Neural crest cell (in vitro differentiated cells): ENCODE measurements at places on chromosomes 7 and 10.

DNA sequence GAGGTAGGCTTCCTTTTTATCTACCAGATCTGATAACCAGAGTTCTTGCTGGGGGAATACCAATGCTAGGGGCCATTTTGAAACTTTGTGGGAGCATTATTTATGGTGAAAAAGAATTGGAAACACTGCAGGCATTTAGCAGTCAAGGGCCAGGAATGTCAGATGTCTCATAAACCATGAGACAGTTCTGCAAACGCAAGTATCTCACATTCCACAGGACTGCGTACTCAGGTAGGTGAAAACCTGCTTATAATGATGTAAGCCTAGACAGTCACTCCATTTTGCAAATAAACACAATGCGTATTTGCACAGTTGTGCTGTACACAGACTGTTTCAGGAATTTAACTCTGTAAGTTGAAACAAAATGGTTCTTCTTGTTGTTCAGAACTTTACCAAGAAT, 33.9 kb downstream of the ECHDC3 start:
- H3K27me3 ChIP-seq, result no peaks in the 10 kb centered on the region
- no peak overlapping the region for H3K4me3 ChIP-seq
- H3K4me1 ChIP-seq, result no peaks in the 10 kb centered on the region
- H3K27ac ChIP-seq, result no peak overlapping the region
- no peak for DNase-seq

DNA sequence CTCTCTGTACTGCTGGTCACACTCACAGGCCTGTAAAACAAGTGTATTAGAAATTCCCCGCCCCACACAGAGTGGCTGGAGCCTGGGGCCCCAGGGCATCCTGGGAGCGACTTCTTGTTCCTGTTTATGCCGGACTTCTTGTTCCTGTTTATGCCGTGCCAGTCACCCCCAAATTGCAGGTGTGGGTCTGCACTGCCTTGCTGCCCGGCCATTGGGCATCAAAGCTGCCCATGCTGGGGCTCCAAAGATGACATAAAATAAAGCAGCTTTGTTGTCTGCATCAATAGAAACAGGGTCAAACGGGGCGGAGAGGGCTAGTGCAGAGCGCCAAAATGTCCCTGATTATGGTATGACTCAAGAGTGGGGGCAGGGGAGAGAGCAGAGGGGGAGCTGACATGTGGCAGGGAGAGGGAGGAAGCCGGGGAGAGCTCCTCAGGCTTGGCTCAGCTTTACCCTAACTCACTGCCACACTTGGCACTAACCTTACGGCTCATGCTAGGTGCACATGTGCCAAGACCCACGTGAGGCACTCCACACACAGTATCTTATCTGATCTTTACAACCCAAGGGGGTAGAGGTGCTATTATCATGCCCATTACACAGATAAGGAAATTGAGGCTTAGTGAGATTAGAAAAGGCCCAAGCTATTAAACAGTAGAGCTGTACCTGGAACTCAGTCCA, 98.4 kb downstream of the PIP4K2A start:
- H3K4me1 ChIP-seq, result peaks cover 62% of the 10 kb centered on the region
- peaks cover 7% of the 10 kb centered on the region for H3K36me3 ChIP-seq

- H3K36me3 ChIP-seq, result peaks cover 3% of the 10 kb centered on the region
- peak overlapping the region; percentile 78 for H3K27ac ChIP-seq
- DNase-seq, result no peak
- H3K27me3 ChIP-seq, result no peaks in the 10 kb centered on the region
- peak overlapping the region; percentile 20 for H3K4me3 ChIP-seq
These were observed 99.6 kb upstream of the BTBD16 start for GRCh38 chr10:122171302-122172075.

GRCh38 chr7:121126801-121127534, 138.5 kb downstream of the CPED1 start:
- H3K4me1 ChIP-seq, result no peaks in the 10 kb centered on the region
- no peak overlapping the region for H3K4me3 ChIP-seq
- DNase-seq, result no peak
- H3K36me3 ChIP-seq, result no peaks in the 10 kb centered on the region

DNA sequence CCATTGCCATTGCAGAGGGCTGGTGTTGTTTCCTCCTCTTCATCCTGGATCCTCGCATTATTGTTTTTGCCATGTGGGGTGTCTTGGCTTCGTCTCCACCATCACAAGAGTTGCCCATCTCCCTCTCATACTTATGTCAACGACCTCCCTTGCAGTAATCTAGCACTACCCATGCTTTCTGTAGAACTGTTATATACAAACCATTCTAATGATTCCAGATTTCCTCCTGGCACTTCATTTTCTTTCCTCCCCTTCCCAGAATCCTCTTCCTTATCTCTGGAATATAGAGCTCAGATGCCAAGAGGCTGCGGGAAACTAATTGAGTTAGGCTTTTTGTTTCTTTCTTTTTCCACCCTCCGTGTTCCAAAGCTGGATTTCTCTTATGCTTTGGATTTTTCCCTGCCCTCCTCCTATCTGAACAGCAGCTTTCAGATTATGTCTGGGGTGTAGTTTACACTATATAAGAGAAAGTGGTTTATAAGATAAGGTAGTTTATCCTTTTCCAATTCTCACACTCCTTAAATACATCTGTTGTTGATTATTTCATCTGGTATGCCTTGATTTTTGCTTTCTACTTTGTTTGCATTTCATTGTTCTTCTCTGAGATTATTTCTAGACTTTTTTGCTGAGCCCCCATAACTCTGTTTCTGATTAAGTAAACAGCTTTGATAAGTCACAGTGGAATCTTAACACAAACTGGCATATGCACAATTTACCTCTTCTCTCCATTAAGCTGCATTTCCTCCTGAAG, 264.1 kb downstream of the BICC1 start:
- no peak for DNase-seq
- H3K36me3 ChIP-seq, result no peaks in the 10 kb centered on the region
- H3K27ac ChIP-seq, result no peak overlapping the region
- no peak overlapping the region for H3K4me3 ChIP-seq
- H3K27me3 ChIP-seq, result no peaks in the 10 kb centered on the region

DNA sequence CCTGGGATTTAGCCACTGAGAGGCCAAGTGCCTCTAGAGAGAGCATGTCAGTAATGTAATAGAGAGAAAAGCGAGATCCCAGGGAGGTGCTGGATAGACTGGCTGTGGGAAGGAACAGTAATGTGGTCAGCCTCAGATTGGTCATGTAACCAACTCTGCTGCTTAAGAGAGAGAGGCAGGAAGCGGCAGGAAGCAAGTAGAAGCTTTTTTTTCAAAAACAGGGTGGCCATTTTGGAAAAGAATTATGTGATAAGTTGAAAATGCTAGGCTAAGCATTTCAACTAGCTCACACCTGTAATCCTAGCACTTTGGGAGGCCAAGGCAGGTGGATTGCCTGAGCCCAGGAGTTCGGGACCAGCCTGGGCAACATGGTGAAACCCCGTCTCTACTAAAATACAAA, 3.7 kb upstream of the PCOLCE start:
- no peak overlapping the region for H3K27ac ChIP-seq
- H3K4me1 ChIP-seq, result peaks cover 10% of the 10 kb centered on the region
- no peaks in the 10 kb centered on the region for H3K36me3 ChIP-seq
- H3K4me3 ChIP-seq, result peak overlapping the region; percentile 44

DNA sequence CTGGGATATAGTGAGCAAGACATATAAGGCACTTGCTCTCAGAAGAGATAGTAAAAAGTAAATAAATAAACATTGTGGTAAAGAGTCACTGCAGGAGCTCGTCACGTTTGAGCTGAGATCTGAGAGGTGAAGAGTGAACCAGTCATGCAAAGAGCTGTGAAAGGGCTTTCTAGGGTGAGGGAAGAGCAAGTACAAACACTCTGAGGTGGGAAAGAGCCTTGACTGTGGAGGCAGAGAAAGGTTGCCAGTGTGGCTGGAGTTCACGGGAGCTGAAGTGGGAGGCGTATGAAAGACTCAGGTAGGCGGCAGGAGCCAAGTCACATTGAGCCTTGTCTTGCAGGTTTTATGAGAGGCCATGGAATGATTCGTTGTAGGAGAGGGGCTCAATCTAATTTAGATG, 141.0 kb downstream of the C1GALT1 start:
- peaks cover 11% of the 10 kb centered on the region for H3K4me1 ChIP-seq
- no peaks in the 10 kb centered on the region for H3K36me3 ChIP-seq
- H3K27ac ChIP-seq, result no peak overlapping the region
- DNase-seq, result no peak

DNA sequence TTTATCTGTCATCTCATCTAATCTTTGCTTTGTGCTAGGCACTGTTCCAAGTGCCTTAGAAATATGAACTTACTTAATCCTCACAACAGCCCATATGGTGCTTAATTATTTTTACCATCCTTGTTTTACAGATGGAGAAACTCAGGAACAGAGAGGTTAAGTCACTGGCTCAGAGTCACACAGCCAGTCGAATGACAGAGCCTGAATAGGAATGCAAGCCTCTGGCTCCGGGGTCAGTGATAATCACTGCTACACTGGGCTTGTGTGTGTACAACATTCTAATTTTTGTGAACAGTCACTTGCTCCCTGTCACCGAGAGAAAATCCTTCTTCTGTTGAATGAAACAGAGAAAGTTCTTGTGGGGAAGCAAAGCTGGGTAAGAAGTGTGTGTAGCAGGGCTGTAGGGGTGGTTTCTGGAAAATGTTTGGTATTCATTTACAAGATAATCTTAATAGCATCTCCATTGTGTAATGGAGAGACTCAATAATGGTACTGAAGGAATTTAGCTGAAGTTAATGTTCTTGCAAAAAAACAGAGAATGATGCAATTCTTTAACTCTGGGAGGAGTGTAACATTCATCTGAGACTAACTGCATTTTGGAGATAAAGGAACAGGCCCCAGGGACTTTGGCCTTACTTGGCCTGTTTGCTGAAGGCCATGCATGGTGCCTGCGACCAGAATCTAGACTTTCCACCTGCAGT, 290.6 kb downstream of the FRMD4A start:
- peaks cover 3% of the 10 kb centered on the region for H3K36me3 ChIP-seq
- no peak for DNase-seq
- H3K4me1 ChIP-seq, result peaks cover 28% of the 10 kb centered on the region
- no peak overlapping the region for H3K27ac ChIP-seq

GRCh38 chr10:118955531-118955930, 74.0 kb upstream of the NANOS1 start:
- no peaks in the 10 kb centered on the region for H3K36me3 ChIP-seq
- H3K4me3 ChIP-seq, result no peak overlapping the region
- no peaks in the 10 kb centered on the region for H3K27me3 ChIP-seq
- peaks cover 48% of the 10 kb centered on the region for H3K4me1 ChIP-seq
